Stimulated activated naive CD4-positive, alpha-beta T cell (primary cell): ENCODE measurements at places on chromosomes 12 and 14.

- DNase-seq: no peak
These were observed 1.7 kb downstream of the ABCD2 start for GRCh38 chr12:39617887-39618286.

GRCh38 chr12:28966046-28966780 is 182.9 kb upstream of the FAR2 start:
- no peak for DNase-seq

GRCh38 chr14:102492531-102492910 is 17.1 kb downstream of the ANKRD9 start:
- DNase-seq: no peak

DNA sequence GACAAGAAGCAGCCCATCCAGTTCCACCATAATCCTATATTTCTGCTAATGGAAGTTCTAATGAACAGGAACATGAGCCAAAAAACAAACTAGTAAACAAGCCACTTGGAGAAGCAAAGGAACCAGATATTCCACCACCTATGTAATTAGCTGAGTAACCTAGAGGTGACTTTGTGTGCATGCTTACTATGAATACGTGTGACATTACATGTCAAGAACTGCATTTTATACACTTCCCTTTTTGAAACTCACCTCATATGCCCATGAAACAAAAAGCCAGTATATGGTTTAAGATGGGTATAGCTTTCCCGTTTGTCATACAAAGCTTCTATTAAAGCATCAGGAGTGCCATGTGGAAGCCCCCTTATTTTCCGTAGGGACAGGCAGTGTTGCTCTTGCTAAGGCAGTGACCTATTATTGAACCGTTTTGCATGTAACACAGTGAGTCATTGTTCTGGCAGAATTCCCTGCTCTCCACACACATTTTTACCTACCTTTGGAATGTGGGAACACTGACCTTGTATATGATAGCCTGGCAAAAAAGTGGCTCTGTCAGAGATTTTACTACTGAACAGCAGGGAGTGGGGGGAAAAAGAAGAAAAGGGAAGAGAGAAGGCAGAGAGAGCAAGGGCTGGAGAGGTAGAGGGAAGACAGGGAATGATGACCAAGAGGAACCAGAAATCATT is 34.8 kb upstream of the FRMD6 start:
- no peak for DNase-seq

DNA sequence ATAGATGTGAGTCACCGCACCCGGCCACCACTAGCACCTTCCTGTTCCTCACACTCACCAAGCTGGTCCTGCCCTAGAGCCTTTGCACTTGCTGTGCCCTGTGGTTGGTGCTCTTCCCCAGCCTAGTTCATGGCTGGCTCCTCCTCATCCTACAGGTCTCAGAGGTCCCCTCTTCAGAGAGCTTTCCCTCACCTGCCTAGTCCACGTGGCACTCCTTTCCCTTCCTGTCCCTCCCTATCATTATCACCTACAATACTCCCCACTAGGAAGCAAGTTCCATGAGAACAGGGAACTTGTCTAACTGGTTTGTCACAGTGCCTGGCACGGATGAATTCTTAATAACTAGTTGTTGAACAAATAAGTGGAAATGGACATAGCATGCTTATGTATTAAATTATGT is 24.0 kb upstream of the TMED10 start:
- DNase-seq: no peak

DNA sequence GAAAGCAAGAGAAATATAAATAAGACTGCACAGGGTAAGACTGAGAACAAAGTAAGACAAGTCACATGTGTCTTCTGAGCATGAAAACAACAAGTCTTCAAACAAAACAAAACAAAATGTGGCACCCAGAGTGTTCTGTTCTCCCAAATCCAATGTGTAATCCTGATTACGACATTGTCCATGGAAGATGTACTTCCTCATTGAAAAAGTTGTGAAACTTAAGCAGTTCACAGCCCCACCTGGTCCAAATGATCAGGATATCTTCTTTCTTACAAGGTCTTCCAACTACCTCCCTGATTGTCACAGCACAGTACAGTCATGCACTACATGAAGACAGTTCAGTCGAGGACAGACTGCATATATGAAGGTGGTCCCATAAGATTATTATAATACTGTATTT is 23.3 kb upstream of the NEK9 start:
- no peak for DNase-seq

DNA sequence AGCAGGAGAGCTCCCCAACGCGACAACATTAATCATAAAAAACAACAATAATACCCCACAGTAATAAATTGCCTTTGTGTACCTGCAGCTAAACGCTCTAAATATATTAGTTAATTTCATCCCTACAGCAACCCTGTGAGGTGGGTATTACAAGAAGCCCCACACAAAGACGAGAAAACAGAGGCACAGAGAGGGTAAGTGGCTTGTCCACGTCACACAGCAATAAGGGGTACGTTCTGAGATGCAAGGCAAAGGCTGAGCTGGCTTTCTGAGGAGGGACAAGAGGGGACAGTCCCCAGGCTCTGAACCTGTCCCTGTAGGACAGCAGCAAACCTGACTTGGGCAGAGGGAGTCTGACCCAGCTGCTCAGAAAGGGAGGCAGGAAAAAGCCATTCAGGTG is 78.2 kb downstream of the NCOR2 start:
- no peak for DNase-seq
